Esophagus squamous epithelium (tissue), 5 donors: ENCODE measurements at places on chromosomes 4 and X.

- no peak for DNase-seq
Observed at GRCh38 chrX:117840645-117841044, 276.0 kb downstream of the KLHL13 start.

GRCh38 chrX:77070202-77070918 lies 376.8 kb upstream of the FGF16 start:
- DNase-seq = no peak

DNA sequence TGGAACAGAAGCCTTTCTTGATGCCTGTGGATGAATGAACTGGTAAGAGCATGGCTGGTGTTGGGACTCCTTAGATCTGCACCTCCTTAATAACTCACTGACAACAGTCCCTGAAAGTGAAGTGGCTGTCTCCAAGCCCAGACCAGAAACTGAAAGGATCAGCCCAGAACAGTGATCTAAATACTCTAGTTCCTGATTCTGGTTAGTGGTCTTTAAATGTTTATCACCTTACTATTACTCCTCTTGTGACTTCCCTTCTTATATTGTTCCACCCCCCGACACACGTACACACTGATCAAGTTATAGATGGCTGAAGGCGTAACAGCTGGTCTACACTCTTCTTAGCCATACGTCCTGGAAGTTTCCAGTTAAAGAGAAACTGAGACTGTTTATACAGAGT lies 33.8 kb upstream of the ARMCX2 start:
- DNase-seq = no peak

GRCh38 chr4:138110815-138111214 lies 131.3 kb downstream of the SLC7A11 start:
- DNase-seq = no peak

GRCh38 chr4:4461850-4462249 lies 74.9 kb downstream of the NSG1 start:
- DNase-seq = no peak

DNA sequence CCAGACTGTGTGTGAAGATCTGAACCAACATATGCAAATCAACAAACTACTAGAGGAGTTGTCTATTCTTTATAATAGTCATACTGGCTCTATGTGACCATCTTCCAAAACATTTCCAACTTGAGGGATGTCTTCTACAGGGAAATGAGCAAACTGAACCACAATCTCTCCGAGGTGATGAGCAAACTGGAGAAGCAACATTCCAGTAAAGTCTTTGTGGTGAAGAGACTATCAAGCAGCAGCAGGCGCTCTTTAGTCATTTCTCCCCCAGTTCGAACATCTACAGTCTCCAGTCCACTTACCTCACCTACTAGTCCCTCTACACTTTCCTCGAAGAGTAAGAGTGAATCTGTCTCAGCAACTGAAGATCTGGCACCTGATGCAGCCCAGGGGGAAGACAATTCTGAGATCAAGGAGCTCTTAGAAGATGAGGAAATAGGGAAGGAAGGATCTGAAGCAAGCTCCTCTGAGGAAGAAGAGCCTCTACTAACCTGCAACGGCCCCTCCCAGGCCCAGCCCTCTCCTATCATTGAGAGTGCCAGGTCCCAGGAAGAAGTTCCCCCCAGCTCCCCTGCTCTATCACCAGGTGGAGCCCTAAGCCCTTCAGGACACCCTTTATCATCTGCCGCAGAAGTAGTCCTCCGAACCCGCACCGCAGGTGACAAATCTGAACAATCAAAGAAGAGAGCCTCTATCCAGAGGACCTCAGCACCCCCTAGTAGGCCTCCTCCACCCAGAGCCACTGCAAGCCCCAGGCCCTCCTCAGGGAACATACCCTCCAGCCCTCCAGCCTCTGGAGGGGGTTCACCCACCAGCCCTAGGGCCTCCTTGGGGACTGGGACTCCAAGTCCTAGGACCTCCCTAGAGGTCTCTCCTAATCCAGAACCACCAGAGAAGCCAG lies 98.1 kb downstream of the HNRNPD start:
- no peak for DNase-seq

DNA sequence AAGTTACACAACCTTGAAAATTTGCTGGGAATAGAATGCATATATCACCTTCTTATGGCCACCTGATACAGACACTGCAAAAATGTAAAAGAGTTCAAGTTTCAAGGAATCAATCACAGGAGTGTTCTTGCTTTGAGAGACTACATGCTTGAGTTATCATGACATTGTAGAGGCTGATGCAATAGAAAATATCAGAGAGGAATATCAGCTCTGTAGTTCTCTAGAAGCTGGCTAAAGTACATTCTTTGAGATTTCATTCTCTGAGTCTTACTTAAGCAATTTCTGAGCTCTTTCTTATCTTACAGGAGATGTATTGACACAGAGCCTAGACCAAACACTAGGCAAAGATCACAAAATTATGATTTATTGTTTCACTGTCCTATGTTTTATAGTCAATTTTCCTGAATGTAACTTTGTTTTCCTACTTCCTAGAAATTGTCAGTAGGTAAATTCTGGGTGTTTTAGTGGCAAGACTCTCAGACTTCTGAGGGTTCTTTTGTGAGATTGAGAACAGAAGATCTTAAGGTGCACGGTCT lies 152.1 kb upstream of the HPGD start:
- DNase-seq = no peak

- no peak for DNase-seq
Observed at GRCh38 chrX:2767631-2768455, 16.0 kb downstream of the XG start.

DNA sequence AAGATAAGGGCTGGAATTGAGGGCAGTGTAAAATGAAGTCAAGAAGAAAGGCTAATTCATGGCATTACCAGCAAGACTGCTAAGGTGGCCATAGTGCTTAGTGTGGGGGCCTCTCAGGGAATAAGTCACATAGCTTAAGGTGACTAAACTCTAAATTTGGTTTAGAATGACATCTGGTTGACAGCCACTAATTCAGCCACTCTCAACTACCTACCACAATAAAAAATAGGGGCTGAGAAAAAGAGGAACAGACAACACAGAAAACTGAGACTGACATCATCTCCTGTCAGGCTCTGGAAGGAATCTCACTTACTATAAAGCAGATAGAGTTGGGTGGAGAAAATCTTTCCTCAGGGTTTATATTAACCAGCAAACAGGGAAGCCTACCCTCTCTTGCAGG lies 96.9 kb downstream of the CHRDL1 start:
- DNase-seq = no peak

DNA sequence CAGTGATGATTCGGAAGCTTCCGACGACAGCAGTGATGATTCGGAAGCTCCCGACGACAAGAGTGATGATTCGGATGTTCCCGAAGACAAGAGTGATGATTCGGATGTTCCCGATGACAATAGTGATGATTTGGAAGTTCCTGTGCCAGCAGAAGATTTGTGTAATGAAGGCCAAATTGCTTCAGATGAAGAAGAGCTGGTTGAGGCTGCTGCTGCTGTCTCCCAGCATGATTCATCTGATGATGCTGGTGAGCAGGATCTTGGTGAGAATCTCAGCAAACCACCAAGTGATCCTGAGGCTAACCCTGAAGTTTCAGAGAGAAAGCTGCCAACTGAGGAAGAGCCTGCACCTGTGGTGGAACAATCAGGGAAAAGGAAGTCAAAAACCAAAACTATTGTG lies 14.2 kb downstream of the CXCR3 start:
- DNase-seq = no peak
